ENCODE measurements at places on chromosomes 3 and 15.

DNA sequence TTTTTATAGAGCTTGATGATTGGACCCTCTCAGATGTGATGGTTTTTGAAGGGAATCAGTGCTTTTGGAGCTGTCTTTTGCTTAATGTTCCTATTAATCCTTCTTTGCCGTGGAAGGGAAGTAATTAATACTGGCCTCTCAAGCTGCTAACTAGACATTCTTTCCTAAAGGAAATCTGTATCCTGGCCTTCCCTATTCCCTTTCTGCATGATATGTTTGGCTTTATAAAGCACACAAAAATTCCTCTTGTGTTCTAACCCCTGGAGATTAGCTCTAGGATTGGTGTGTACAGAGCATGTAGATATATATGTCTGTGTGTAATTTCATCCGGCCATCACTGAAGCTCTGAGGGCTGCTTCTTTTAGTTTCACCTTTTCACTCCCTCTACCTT is 6.9 kb downstream of the ATXN7 start:
- no peak for DNase-seq

GRCh38 chr3:89268059-89268458 is 160.6 kb downstream of the EPHA3 start:
- no peak for DNase-seq

GRCh38 chr3:16257309-16257708 is 7.4 kb downstream of the DPH3 start:
- no peak for DNase-seq

DNA sequence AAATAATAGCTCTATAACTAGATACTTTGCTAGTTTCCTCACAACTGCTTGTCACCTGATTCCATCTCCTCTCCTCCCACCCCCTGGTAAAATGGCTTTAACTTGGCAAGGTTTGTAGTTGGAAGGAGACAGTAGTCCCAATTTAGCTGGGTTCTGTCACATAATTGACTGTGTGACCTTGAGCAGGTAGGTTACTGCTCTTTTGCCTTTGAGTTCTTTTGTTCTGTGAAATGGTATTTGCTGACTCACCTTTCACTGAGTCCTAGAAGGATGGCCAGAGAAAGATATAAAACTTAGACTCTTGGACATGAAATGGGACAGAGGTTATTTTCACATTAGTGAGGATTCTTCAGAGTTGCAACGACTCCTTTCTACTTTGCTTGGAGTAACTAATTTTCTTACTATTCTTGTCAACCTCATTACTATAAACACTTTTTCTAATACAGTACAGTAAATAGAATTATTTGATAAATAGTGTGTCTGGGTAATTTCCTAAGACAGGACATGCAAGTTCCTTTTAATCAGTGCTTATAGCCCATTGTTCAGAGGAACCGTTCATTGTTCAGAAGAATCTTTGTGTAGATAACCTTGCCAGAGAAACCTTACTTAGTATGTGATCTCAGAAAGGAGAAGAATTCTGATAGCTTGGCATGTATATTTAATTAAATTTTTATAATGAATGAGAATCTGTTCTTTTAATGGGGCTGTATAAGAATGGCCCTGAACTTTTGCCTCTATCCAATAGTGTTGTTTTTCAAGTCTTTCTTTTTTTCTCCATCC is 14.3 kb downstream of the AKAP13 start:
- no peak for DNase-seq

DNA sequence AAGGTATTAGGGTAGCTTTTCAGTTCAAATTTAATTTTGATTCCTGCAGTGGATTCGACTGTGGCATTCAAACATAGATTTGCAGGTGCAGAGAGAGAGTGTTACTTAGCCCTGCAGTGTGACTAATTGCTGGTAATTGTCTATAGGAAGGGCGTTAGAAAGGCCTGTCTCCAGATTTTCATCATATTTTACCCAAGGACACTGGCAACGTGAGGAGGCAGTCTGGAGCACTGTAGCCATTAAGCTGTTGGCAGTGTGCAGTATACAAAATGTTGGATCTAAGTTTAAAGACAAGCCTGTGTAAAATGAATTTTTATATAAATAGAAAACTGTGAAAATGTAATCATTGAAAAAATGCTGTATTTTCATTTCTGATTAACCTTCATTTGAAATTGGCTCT is 342.9 kb downstream of the CNTN4 start:
- DNase-seq = no peak

DNA sequence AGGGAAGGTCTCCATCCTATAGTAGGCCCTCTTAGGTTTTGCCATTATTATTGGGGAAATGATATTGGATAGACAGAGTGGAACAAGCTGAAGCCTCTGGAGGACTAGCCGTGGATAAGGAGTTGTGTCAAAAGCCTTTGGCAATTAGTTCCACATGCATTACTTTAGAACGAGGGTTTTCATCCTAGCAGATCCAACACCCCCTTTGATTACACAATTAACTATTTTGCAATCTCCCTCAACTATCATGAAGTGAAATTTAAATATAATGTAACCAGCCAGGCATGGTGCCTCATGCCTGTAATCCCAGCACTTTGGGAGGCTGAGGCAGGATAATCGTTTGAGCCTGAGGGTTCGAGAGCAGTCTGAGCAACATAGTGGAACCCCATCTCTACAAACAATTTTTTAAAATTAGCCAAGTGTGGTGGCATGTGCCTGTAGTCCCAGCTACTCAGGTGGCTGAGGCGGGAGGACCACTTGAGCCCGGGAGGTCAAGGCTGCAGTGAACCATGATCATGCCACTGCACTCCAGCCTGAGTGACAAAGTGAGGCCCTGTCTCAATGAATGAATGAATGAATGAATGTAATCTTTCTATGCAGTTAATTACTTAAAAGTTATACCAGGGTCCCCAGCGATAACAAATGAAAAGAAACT is 56.8 kb downstream of the PXYLP1 start:
- no peak for DNase-seq

- DNase-seq = no peak
Observed at GRCh38 chr3:54756330-54756731, 171.5 kb downstream of the LRTM1 start.

DNA sequence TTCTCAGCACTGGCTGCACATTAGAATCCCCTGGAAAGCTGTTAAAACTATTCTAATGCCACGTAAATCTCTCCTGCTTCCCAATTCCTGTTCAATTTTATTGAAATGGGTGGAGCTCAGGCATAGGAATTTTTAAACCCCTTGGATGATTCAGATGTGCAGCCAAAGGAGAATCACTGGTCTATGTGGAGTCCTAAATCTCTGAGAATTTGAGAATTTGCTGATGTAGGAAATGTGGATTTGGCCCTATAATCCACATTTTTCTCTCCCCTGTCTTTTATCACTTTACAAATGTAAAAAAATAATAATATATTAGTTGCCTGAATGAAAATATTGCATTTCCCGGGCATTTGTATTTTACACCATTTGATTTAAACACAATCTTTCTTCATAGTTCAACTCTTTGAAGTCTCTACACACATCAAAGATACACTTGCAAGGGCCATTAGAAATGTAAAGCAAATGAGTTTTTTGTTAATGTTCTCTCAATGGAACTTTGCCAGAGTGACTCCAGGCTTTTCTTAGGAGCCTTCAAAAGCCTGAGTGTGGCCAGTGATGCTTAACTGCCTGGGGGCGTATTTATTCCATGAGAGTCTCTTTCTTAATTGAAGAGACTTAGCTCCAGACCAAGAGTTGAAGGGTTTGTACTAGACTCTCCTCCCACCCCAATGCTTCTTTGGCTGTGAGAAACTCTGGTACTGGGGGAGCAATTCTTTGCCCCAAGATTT is 48.8 kb upstream of the PTX3 start:
- no peak for DNase-seq

- DNase-seq = no peak
Observed at GRCh38 chr3:194307849-194308248, 43.3 kb downstream of the CPN2 start.

GRCh38 chr3:195007151-195007550 is 263.8 kb downstream of the XXYLT1 start:
- DNase-seq = no peak

GRCh38 chr15:71485094-71485693 is 325.2 kb upstream of the NR2E3 start:
- DNase-seq = no peak
